ENCODE measurements at places on chromosomes 11 and 22. TPM values are rescaled to one million over a fixed set of nuclear protein-coding genes. Genes with fewer than 3 reads are reported as not detected.

- no peak for DNase-seq
Observed at GRCh38 chr11:326842-327580, 6.4 kb upstream of the IFITM3 start.

DNA sequence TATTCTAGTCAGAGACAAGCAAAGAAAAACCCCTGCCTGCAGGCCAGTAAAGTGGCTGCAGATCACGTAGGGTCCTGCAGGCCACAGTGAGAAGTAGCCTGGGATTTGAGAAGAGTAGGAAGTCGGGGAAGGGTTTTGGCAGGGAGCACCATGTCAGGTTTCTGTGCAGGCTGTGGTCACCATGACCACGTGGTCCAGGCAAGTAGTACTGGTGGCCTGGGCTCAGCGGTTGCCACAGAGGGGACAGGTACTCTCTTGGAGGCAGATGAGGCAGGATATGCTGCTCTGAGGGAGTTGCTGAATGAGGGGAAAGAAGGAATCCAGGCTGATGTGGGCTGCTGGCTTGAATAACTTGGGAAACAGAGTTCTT lies 46.5 kb downstream of the PISD start:
- no peak for DNase-seq

The MGAT3 gene
- not detected for total RNA-seq

GRCh38 chr11:32952421-32952820 lies 59.8 kb downstream of the QSER1 start:
- no peak for DNase-seq

DNA sequence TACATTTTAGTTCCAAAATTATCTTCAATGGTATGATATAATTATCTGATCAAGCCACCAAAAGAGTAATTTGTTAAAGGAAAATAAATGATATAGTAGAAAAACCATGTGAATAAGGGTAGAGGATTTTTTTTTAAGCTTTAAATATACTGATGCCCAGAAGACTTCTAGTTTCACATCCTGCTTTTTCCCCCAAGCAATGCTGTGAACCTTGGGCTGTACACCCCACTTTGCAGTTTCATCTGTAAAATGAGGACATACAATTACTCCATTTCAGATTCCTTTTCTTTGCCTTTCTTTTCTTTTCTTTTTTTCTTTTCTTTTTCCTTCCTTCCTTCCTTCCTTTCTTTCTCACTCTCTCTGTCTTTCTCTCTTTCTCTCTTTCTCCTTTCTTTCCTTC lies 1125.4 kb downstream of the DLG2 start:
- no peak for DNase-seq

The MS4A13 gene
- not detected for total RNA-seq

GRCh38 chr22:33597274-33597985 lies 322.8 kb downstream of the LARGE1 start:
- DNase-seq, result no peak

The PLEKHA7 gene
- 20.2 TPM for total RNA-seq

GRCh38 chr22:36267058-36267457 lies 14.1 kb downstream of the APOL1 start:
- DNase-seq, result no peak

DNA sequence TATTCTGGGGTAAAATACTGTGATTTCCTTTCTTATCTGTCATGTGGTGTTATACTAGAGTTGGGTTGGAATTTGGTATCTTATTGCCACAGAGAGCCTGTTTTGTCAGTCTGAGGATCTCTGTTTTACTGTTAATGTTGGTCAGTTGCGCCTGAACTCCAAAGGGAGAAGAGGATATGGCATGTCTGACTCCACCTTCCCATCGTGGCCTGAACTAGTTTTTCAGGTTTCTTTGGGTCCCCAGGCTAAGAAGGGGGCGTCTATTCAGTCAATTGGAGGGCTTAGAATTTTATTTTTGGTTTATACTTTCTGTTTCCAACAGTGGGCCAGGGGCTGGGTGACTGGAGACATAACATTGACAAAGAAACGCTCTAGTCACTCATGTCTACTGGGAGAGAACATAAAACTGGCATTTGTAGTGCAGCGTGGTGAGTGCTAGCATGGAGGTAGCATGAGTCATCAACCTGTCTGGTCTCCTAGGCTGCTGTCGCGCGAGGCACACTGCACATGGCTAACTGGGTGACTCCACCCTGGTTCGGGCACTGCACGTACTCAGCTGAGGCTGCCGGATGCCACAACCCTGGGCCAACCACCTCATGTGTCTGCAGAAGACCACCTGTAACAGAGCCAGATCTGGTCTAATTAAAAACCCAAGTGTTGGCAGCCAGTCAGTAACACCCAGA lies 120.1 kb upstream of the OR9Q1 start:
- DNase-seq, result peak; percentile 67

DNA sequence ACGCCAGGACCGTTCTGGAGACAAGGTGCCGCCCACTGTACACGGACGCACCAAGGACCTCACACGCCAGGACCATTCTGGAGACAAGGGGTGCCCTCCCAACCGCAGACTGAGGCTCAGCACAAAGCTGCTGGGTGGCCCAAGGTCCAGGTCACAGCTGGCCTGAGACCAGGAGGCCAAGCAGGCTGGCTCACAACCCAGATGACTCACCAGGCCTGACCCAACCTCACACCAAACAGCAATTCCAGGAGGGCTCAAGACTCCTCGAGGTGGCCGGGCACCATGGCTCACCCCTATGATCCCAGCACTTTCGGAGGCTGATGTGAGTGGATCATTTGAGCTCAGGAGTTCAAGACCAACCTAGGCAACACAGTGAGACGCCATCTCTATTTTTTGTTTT lies 14.8 kb downstream of the BRD1 start:
- DNase-seq, result no peak

DNA sequence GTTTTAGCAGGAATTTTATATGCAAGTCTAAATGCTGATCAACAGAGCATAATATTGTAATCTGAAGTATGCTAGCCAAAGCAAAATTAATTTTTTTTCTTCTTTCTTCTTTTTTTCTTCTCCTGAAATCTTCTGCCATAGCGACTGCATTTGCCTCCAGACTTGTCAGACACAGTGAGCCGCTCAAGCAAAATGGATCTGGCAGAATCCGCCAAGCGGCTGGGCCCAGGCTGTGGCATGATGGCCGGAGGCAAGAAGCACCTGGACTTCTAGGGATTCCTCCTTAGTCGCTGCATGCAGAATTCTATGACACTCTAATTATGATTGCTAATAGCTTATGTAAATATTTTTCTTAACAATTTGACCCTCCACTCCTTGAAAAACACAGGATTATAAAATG lies 27.9 kb downstream of the PAX6 start:
- DNase-seq, result no peak

The SMC1B gene
- 2.5 TPM for total RNA-seq

DNA sequence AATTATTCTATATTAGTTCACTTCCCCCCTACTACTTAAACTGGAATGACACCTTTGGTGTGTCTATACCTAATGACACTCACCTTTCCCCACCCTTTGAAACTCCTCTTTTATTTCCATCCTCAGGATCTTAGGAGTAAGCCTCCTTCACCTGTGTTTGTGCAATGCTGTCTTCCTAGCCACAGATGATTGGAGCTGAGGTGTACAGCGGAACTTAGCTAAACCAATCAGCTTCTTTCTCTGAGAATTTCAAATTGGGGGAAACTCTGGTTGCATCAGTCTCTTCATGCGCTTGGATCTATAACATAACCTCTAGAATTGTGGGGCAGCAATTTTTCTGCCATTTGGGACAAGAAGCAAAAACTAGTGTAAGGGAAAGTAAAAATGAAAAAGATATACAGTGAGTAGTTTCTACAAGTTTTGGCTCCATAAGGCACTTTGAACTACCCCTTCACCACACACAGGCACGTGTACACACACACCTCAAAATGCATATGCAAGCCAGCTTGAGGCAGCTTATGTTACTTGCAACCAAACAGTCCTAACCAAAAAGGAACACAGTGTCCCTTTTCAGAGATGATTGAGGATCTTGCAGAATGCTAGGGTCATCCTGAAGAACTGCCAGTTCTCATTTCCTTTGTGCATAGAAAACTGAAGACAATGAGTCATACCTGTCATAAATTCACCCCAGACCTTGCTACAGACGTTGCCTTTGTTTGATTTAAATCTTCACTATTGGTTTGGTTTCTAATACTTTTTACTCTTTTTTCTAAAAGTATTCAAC lies 36.0 kb upstream of the LDLRAD3 start:
- peak; percentile 1 for DNase-seq

- DNase-seq, result no peak
Observed at GRCh38 chr11:84829162-84829561, 798.0 kb downstream of the DLG2 start.

The CTSW gene
- not detected for total RNA-seq
